ENCODE measurements at places on chromosomes 4 and X.

GRCh38 chrX:50721764-50722521 lies 92.1 kb downstream of the SHROOM4 start:
- DNase-seq, result no peak

DNA sequence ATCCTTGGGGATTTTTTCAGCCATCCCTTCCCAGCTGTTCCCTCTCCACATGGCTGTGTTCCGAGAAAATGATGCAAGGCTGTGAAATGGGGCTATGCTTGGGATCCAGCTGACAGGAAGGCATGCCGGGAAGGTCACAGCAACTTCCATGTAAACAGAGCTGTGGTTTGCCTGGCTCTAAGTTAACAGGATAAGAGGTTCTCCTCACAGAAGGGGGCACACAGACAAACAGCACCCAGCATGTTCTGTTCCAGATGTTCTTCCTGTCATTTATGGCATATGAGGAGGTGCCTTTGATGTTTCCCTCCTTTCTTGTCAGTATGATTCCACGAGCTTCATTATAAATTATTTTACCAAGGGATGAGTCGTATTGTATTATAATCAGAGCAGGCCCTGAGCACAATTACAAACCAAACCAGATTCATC lies 220.7 kb downstream of the ANTXR2 start:
- DNase-seq, result peak; percentile 13

GRCh38 chr4:2064276-2064991 lies 5.3 kb downstream of the NAT8L start:
- DNase-seq, result no peak

DNA sequence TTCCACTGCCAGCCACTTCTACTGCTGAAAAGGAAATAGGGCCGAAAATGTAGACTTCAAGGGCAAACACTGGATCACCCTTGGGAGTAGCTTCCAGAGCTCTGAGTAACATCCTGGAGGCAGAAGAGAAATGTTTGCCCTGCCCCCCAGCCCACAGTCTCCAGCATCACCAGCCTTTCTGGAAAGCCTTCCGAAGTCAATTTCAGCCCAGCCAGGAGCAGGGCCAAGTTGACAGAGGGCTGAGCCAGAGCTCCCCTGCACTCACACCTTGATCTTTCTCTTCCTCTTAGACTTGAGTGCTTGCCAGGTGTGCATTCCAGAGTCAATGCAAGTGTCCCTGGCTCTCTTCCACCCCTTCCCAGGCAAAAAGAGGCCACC lies 35.2 kb downstream of the SLC25A5 start:
- peak; percentile 87 for DNase-seq

- no peak for DNase-seq
Measured at GRCh38 chr4:121112530-121112929, 40.2 kb upstream of the NDNF start.

DNA sequence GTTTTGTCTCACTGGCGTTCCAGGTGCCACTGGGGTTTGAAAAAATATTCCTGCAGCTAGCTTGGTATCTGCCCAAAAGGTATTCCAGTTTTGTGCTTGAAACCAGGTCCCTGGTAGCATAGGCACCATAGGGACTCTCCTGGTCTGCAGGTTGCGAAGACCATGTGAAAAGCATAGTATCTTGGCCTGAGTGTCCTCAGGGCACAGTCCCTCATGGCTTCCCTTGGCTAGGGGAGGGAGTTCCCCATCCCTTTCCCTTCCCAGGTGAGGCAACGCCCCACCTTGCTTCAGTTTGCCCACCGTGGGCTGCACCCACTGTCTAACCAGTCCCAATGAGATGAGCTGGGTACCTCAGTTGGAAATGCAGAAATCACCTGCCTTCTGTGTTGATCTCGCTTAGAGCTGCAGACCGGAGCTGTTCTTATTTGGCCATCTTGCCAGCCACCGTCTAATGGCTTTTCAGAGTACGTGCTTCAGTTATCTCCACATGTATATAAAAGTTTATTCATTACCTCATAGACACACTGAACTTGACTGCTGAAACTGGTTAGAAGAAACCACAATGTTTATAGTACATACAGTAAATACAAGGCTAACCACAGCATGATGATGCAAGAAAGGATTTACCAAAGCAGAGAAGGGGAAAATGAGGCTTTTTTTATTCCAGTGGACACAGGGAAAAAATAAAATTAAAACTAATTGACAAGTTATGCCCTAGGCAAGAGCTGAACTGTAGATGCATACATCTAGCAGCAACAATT lies 10.6 kb downstream of the PBDC1 start:
- DNase-seq, result no peak

DNA sequence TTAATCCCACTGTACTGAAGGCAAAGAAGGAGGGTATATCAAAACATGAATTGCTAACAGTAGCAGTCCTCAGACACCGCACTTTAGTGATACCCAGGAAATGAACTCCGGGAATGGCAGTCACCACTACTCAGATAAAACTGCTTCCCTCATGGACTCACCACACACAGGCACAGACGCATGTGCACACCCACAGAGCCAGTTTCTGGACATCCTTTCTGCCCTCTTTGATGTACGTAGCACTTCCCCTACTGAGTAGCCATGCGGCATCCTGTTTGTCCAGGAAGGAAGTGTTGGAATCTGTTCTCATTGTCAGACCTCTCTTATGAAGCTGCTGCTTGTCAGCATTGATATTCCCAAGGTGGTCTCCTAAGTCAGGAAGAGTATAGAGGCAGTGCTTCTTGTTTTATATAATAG lies 95.7 kb downstream of the DCLK2 start:
- DNase-seq, result no peak

- peak; percentile 25 for DNase-seq
Measured at GRCh38 chr4:169238445-169238844, 32.3 kb downstream of the SH3RF1 start.
